ENCODE measurements at places on chromosomes 7 and 10. TPM values are rescaled to one million over a fixed set of nuclear protein-coding genes. Genes with fewer than 3 reads are reported as not detected.

The MYL10 gene
- not detected for total RNA-seq

DNA sequence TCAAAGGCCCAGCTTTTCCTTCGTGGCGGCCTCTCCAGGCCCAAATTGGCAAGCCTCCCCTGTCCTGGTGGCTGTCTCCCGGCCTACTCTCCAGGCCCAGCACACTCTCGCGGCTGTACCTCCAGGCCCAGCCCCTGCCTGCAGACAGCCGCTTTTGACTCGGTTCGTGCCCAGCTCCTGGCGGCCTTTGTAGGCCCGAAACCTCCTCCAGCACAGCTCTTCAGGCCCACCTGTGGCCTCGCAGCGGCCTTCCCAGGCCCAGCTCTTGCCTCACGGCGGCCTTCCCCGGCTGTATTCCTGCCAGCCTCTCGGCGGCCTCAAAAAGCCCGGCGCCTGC, 18.2 kb upstream of the TMEM248 start:
- DNase-seq: no peak

- DNase-seq: no peak
Measured at GRCh38 chr7:40527723-40528122, 392.9 kb downstream of the SUGCT start.

DNA sequence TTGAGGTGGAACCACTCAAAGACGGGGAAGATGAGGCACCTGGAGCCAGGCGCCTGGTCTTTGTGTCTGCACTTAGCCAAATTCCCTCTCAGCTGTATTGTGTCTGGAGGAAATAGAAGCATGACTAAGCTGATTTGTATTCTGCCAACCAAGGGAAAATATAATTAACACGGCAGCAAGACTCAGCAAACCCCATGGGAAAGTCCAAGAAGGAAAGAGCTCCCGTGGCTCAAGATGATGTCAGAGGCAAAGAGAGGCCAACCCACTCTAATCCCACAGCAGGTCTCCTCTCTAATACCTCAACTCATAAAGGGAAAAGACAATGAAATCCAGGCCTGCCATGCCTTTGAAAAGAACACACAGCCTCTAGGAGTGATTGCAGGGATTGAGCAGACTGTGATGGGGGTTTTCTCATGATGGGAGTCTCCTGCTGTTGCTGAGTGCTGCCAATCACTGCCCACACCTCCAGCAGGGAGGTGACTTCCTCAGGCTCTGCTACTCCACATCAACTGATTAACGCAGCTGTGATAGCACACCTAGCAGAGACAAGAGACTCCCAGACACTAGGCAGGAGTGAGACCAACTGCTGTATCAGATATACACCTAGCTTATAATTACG, 255.5 kb upstream of the C7orf33 start:
- no peak for DNase-seq

- DNase-seq: no peak
Measured at GRCh38 chr10:75427951-75428350, 3.5 kb upstream of the LRMDA start.

The HOXA1 gene
- total RNA-seq: 18.8 TPM

DNA sequence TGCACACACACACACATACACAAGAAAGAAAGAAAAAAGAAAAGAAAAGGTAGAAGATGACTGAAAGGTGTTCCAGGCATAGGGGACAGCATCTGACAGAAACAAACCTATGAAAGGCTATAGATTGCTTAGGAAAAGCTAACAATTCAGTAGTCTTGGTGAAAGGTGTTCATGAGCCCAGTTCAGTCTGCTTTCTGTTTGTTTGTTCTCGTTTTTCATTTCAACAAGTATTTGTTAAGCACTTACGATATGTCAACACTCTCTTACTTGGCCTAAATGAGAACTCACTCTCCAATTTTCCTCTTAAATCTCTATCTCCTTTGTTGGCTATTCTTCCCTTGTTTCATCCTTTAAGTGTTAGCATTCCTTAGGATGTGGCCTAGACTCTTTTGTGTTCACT, 133.2 kb downstream of the GRM8 start:
- DNase-seq: no peak

The GRM3 gene
- total RNA-seq: not detected

- no peak for DNase-seq
Measured at GRCh38 chr10:1607466-1607865, 129.9 kb downstream of the ADARB2 start.

All from Caco-2 (cell line).